GM13977 (cell line): ENCODE measurements at places on chromosomes 5 and 9.

- peak; percentile 82 for DNase-seq
These were observed 513 bp downstream of the FAM193B start for GRCh38 chr5:177553671-177554429.

DNA sequence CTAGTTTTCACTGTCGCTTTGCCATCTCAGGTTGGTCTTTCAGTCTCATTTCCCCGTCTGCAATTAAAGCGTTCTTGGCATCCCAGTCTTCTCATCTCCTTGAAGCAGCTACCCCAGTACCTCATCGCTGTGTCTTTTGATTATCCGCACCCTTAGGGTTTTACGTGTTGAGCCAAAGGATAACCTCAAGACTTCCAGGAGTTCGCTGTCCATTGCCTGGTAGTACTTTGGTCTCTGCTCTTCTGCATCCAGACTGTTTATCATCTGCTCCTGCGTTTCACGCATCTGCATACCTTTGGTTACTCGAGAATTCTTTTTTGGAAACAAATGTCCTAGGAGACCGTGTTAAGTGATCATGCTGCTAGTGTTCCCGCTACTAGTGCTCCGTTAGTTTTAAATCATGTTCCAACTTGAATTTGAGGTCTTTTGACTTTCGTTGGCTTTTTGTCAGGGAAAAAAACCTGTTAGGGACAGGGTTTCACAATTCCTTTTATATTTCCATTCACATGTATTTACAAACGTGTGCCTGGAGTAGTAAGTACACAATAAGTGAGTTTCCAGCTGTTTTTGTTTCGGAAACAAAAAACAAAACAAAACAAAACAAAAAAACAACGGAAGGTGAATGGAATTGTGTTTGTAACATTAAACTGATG lies 888 bp downstream of the RABGAP1 start:
- no peak for DNase-seq

DNA sequence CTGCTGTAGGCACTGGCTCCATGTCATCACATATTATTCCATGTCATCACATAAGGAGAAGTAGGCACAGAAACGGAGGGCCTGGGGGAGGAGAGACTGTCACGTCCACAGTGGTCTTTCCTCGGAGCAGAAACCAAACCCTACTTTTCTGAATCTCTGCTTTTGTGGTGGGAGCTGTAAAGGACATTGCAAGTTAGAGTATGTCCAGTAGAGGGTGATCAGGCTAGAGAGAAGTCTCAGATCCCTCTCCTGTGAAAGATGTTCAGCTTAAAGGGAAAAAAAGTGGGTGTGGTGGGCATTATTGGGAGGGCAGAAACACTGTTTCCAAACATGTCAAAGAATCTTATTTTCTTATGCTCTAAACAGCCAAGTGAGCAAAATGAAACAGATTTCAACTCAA lies 19.4 kb upstream of the FBP2 start:
- no peak for DNase-seq

DNA sequence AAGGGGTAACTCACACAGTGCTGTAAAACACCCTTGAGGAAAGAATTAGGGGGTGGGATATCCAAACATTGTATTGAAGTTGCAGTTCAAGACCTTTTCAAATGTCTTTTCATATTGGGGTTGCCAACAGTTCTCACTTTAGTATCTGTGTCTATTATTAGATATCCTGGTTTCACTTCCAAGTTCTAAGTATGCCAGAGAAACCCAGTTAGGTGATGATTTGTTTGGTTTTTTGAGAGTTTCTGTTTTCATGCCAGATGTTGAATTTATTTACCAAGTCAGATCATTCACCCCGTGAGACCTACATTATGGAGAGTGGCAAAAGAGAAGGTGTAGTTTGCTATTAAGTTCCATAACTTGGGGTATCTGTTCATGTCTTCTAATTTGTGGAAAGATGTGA lies 64.5 kb downstream of the C9orf152 start:
- DNase-seq, result peak; percentile 32

DNA sequence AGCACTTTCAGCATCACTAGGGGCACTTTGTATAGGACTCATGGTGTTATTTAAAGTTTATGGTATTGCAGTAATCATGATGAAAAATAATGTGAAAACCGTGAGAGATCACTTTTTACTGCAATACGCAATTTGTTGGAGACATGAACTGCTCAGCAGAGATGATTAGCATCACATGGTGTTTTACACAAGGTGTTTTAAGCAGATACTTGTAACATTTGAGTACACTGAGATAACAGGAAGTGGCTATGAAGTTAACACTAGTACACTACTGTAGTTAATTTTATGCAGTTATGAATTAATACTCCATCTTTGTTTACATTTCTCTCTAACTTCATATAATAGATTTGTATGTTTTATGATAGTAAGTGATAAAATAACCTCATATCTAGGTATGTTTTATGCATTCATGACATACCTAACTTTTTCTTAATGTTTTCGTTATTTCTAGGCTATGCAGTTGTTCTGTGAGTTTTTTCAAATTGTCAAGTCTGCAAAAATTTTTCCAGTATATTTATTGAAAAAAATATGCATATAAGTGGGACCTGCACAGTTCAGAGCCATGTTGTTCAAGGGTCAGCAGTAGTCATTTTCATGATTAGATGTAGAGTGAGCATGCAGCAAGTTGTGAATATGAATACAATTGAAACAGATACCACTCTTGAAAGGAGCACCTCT lies 13.0 kb downstream of the SUB1 start:
- no peak for DNase-seq

- DNase-seq, result no peak
These were observed 64.7 kb downstream of the RGS7BP start for GRCh38 chr5:64570395-64570996.

- DNase-seq, result no peak
These were observed 20.2 kb upstream of the ORM1 start for GRCh38 chr9:114302727-114303126.

GRCh38 chr5:168238463-168238862 lies 53.0 kb upstream of the WWC1 start:
- no peak for DNase-seq

- DNase-seq, result no peak
These were observed 692 bp downstream of the PSAT1 start for GRCh38 chr9:78297672-78297961.

GRCh38 chr5:2207416-2208238 lies 324.9 kb upstream of the IRX4 start:
- no peak for DNase-seq

- DNase-seq, result no peak
These were observed 13.9 kb downstream of the ZCCHC9 start for GRCh38 chr5:81315336-81315735.

- DNase-seq, result no peak
These were observed 1.4 kb downstream of the RALGPS1 start for GRCh38 chr9:126915846-126916543.

DNA sequence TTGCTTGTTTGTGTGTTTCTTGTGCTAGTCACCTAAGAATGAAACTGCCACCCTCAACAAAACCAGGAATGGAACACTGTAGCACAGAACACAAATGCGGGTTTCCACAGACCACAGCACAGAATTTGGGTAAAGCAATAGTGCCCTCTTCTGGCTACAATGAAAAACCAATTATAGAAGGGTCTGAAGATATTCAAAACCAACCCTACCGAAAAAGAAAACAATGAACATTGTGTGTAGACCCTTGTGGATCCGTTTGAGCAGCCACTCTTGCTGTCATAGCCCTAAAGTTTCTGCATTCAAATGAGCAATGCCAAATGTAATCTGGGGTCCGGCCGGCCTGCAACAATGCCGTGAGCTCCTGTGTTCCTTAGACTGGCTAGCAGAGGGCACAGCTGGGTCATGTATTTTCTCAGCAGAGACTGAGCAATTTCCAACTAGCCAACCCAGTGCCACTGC lies 8.3 kb upstream of the ENC1 start:
- DNase-seq, result peak; percentile 70

DNA sequence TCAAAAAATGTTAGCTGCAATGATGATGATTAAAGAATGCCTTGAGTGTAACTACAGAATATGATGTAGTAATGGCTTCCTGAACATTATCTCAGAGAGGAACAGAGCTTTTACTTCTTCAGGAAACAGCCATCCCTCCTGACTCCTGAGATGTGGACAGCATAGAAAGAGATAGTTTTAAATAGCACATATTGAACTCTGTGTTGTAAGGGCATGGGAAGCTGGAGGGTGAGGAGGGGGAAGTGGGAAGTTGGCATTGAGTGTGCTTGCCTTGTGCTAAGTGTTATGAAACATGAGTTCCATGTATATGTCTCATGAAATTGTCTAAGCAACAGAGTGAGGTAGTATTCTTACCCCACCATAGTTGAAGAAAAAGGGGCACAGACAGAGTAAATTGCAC lies 161.5 kb upstream of the SLC28A3 start:
- no peak for DNase-seq

GRCh38 chr5:142283304-142283703 lies 41.5 kb downstream of the SPRY4 start:
- no peak for DNase-seq

- DNase-seq, result no peak
These were observed 49.9 kb downstream of the ZFAND5 start for GRCh38 chr9:72315089-72315509.
